ENCODE measurements at places on chromosomes 5 and 9.
A peak's percentile ranks its signal among the peaks of the same experiment; 100 is the strongest.

- no peak for DNase-seq
These were observed 19.8 kb upstream of the NUDT12 start for GRCh38 chr5:103582364-103582763.

DNA sequence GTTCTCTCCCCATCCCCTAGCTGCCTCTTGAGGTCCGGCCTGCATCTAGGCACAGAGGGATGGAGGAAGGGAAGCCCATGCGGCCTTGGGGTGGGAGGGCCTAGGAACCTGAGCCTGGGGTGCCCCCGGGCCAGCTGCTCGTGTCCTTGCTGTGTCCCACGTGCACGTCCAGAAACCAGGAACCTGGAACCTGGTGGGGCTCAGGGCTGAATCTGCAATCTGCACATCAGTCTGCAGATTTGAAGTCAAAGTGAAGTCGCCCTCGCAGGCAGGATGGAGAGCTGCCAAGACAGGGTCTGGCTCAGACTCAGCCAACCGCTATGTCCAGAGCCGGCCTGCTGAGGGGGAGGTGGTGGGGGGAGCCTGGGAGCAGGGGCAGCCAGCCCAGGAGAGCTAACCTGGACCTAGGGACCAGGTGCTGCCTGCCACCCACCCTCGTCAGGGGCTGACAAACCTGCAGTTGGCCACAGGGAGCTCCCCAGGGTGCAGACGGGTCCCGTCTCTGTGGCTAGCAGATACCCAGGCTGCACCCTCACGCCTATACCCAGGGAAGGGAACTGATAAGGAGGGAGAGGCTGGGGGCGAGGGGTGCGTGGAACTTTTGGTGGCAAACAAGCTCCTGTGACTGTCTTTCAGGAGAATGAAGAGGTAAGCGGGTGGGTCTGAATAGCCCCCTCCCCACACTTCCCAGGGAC, 103.5 kb upstream of the SIMC1 start:
- DNase-seq = no peak

- DNase-seq = no peak
These were observed 242.7 kb downstream of the SYK start for GRCh38 chr9:91044354-91044753.

GRCh38 chr9:121289772-121290370, 21.9 kb downstream of the GSN start:
- DNase-seq = no peak

- no peak for DNase-seq
These were observed 93.7 kb upstream of the ERBIN start for GRCh38 chr5:65832603-65833228.

DNA sequence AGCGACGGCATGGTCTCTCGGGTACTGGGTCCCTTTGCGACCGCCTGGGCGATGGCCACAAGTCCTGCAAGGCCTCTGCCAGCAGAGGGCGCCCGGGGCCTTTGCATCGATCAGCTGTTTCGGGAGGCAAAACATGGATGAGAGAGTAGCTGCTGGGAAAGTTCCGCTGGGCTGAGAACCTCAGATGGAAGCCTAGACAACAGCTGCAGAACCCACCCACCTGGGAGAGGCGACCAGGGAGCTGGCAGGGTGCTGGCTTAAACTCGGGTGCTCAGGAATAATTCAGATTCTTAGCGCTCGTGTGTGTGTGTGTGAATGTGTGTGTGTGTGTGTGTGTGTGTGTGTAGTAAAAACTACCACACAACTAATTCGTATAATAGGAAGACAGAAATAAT, 50.0 kb downstream of the TRIM32 start:
- no peak for DNase-seq

DNA sequence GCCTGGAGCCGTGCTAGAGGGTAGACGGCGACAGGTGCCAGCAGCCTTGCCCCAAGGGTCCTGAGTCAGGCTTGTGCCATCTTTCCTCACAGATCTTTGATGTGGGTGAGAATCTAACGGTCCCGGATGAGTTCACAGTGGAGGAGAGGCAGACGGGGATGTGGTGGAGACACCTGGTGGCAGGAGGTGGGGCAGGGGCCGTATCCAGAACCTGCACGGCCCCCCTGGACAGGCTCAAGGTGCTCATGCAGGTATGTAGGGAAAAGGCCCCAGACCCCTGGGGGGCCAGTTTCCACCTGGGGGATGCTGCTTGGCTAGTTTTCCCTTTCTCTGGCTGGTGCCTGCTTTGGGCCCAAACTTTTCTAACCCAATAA, 24.0 kb downstream of the PTGES2 start:
- no peak for DNase-seq

DNA sequence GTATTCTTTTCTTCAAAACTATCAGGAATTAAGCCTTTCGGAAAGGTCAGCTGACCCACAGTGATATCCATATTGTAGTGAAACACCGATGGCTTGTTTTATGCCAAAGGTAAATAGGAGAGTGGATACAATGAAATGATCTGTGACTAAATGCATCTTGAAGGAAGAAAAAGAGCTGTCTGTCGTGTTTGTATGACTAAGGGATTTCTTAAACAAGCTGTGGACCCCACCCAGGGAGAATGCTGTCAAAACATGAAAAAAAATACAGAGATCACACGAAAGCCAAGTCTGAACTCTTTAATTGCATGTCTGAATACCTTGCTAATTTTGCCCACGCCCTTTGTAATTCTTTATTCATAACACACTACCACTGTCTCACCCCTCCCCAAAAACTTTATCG, 286.4 kb upstream of the WWC1 start:
- DNase-seq = no peak

- DNase-seq = no peak
These were observed 60.3 kb downstream of the ADAMTS2 start for GRCh38 chr5:179284751-179285631.

- no peak for DNase-seq
These were observed 202.6 kb downstream of the TLE4 start for GRCh38 chr9:79774356-79774755.

DNA sequence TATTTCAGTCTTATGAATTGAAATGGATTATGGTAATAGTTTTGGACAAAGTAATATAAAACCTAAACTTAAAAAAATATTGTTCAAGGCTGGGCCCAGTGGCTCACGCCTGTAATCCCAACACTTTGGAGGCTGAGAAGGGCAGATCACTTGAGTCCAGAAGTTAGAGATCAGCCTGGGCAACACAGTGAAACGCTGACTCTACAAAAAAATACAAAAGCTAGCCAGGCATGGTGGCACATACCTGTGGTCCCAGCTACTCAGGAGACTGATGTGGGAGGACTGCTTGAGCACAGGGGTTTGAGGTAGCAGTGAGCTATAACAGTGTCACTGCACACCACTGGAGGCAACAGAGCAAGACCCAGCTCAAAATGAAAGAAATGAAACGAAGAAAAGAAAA, 81.9 kb downstream of the SCAI start:
- no peak for DNase-seq

- DNase-seq = no peak
These were observed 80.1 kb downstream of the DAPK1 start for GRCh38 chr9:87577746-87578145.

DNA sequence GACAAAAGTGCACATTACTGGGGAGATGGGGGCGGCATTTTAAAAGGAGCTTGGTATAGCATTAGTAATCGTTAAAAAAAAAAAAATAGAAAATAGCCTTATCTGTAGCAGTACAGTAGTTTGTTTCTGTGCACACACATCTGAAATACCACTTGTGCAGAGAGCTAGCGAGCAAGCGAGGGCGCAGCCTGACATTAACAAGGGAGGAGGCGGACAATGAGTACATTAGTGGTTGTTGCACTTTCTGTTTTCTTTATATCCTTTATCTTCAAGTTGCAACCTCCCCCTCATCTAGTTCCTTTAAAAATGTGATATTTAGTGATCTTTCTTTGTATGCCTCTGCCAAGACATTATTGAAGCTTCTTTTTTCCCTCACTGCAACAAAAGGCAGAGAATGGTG, 880 bp upstream of the PTPDC1 start:
- no peak for DNase-seq

DNA sequence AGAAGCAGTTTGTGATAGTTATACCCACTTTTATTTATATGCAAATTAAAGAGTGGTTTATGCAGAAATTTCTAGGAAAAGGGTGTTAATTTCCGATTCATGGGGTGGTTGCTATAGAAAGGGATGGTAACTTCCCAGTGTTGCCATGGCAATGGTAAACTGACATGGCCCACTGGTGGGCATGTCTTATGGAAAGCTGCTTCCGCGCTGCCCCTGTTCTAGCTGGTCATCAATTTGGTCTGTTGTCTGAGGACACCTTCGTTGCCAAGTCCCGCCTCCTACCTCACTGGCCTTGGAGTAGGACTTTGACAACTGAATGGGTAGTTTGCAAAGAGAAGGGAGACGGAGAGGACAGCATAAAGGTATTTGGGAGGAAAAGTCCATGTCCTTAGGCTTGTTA, 74.0 kb upstream of the SMIM23 start:
- DNase-seq = no peak

DNA sequence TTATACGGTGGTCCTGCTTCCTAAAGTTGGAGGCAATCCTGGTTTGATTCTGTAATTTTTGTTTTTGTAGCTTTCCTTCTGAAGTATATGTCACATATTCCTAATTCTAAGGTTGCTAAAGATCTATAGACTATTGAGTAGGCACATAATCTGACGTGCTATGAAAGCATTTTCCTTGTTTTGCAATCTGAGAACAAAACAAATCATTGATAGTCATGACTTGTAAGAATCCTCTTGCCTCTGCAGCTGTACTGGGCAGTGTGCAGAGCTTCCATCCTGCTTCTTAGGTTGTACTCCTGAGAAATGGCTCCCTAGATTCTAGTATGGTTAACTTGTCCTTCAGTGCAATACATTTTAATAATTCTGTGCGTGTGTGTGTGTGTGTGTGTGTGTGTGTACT, 35.4 kb downstream of the SEMA6A start:
- DNase-seq = no peak

DNA sequence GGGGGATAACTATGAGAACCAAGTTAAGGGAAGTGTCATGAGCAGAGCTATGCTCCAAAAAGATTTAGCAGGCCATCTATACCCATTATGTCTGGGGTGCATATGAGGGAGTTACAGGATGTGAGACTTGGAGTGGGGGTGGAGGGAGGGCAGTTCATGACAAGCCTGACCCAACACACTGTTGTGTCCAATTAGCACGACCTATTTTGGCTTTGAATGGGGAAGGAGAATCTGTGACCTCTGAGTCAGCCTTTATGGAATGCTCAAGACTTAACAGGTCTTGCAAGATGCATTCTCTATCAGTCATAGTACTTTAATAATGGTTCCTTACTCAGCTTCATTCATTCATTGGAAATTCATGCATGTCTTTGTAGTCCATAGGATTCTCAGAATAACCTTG, 71.7 kb downstream of the GRIA1 start:
- peak; percentile 61 for DNase-seq

- no peak for DNase-seq
These were observed 223.6 kb downstream of the MLLT3 start for GRCh38 chr9:20398536-20399338.

DNA sequence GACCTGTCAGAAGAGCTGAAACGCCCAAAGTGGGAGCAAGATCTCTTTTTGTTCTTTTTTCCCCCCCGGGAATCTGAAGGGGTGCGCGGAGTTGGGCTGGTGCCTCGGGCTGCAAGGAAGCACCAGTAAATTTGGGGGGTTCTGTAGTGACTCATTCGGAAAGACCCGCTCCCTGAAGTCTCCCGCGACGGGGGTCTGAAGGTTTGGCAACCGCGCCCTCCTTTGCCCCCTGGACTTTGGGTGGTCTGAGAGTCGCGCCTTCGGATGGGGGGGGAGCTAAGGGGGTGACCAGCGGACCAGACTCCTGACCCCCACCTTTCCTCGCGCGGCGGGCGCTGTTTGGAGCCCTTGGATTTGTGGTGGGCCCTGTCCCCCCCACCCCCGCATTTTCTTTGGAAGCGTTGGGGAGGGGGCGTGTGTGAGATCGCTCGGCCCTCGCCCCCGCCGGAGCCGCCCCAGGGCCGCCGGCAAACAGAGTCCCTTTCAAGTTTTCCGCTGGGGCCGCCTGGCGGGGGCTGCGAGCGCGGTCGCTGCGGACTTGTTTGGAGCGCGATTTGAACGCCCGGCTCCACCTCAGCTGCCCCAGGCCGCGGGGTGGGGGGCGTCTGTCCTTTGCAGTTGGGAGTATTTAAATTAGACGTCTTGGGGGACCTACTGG, 2.0 kb downstream of the CXXC5 start:
- no peak for DNase-seq

DNA sequence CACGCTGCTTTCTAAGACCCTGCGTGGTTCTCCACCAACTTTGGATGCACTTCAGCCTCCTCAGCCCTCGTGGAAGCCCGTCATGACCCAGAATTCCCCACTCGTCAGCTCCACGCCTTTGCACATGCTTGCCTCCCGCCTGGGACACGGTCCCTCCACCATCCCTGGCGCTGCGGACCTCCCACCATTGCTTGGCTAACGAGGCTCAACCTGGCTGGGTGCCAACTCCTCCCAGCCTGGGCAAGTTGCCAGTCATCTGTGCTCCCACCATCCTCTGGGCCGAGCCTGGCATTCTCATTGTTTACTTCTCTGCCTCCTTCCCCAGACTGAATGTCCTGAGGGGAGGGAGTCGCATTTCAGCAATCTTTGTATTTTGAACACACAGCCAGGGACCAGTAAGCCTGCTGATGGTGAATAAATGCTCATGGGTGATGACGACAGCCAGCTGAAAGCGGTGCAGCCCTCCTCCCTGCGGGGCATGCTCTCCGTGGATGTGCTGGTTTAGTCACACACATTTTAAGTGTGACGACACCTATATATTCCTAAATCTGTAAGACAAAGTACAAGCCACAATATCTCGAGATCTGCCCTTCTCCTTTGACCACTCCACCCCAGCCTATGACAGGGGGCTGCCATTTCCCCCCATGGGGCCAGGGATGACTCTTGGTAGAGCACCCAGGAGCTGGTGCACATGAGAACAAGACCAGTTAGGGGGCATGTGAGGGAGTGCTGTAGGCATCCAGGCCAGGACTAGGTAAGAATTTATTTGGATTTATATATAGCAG, 37.6 kb downstream of the ANKRD33B start:
- peak; percentile 65 for DNase-seq

- no peak for DNase-seq
These were observed 179.3 kb downstream of the DEPDC1B start for GRCh38 chr5:60520451-60521227.

DNA sequence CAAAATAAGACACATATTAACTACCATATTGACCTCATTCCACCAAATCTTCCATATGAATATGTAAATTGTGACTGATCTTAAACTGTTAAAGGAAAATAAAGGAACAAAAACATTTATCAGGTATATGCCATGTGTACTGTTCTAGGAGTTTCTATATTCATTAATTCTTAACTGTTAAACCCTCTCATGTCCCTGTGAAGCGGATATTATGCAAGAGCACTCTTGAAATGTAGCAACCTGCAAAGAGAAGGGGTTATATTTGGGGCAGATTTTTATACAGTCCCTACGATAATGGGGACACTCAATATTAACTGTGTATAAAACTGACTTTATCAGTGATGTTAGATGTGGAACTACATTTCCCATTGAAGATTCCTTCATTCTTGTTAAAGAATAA, 184.9 kb upstream of the OR13F1 start:
- DNase-seq = no peak

- DNase-seq = no peak
These were observed 11.9 kb downstream of the CCDC180 start for GRCh38 chr9:97319395-97319794.

DNA sequence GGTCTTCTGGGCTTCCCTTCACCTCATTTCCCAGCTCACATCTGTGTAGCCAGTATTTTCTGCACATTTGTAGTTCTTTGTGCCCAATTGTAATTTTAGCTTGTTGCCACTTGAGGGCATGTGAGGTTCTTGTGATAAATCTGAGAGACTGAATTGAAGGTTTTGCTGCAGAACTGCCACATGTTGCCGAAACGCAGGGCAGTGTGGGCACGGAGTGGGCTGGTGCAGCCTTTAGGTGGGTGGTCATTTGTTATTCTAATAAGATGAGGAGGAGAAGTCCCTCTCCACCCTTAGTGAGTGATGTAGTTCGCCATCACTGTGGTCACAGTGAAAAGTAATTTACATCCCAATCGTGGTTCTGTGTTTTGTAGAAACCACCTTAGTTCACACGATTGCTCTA, 21.2 kb downstream of the OTULIN start:
- DNase-seq = no peak
